ENCODE measurements at places on chromosomes 7 and 10.

- DNase-seq, result no peak
These were observed 8.7 kb downstream of the ZNF37A start for GRCh38 chr10:38102880-38103279.

DNA sequence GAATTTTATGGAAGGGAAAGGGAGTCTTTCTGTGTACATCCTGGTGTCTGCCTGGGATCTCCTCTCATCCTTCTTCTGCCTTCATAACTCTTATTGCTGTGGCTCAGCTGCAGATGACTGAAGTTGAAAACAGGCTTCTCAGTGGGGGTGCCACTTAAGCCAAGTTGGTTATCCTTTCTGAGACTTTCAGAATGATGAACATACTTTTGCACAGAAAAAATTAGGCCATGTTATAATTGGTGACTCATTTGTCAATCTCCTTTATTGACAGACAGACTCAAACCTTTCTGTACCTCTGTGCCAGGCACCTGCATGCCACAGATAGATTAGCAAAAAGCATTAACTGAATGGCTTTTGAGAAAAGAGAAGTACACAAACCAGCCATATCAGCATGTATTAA is 430.3 kb downstream of the SORCS1 start:
- no peak for DNase-seq

DNA sequence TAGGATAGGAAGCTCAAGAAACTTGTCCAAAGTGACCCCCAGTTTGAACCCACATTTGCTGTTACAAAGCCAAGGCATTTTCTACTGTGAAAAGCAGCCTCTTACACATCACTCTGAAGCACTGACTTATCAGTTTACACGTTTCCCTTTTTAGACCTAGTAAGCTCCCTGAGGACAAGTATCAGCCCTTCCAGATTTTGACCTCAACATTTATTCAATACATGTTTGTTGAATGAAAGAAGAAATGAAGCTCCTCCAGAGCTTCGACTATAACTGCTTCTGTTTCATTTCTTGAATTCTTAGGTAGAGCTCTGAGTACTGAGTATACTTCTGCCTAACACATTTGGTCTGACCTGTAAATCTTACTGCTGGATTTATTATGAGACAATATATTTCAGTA is 2.7 kb downstream of the WASL start:
- no peak for DNase-seq

DNA sequence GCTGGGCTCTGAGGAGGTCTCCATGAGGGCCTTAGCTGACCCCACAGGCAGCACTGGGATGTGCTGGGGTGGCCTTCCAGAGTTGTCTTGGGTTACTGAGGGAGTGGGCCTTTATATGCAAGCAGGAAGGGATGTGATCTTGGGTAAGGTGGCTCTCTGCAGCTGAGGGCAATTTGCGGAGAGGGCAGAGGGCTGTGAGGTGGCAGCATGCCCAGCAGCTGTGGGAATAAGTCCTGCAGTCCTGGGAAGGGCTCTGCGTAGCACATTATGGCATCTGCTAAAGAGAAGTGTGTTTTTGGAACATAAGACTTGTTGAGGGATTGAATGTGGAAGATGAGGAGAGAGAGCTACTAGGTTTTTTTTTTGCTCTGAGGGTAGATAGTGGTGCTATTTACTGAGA is 99.6 kb upstream of the KMT2E start:
- no peak for DNase-seq

DNA sequence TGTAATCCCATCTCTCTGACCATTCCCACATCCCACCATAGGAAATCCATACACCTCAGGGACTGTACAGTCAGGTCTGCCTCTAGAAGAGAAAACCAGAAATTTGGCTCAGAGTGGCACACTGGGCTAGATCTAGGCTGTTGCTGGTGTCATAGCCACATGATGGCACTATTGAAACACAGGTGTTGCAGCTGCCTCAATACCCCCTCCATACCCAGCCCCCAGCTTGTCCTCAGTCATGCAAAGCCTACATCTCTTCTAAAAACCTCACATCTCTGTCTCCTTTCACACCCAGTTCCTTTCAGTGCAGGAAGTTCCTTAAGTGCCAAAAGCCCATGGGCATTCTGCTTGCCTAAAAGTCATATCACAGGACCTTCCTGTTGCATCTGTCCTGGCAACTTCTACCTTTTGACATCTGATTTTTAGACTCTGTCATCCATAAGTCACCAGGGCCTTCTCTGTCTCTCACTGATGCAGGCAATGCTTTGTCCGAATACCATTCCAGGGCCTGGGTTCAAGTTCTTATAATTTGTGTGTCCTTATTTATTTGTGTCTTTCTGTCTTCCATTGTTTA is 27.0 kb upstream of the HIBADH start:
- no peak for DNase-seq

DNA sequence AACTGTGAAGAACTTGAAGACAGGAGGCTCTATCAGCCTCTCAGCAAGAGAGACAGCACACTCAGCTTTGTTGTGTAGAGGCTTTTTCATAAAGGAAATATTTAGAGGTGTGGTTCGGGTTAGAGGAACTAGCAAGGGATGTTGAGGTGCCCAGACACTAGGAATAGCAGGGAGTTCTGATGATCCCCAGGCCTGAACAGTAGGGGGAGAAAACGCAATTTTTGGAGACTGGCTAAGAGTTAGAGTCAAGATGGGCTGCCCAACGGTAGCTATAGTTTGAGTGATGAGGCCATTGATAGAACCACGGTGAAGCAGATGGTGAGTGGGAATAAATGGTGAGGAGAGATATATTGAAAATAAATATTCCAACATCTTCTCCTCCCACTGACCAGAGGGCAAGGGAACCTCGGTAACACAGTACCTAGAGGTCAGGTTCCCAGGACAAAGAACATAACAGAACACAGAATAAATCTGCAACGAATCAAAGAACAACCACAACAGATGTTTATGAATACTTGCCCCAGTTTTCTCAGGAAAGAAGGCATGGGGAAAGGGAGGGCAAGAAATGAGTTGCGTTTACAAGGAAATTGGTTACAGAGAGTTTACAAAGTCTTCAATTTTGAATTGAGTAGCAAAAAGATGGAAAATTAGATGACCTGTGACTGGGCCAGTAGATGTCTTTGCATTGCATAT is 24.2 kb upstream of the BPGM start:
- no peak for DNase-seq

DNA sequence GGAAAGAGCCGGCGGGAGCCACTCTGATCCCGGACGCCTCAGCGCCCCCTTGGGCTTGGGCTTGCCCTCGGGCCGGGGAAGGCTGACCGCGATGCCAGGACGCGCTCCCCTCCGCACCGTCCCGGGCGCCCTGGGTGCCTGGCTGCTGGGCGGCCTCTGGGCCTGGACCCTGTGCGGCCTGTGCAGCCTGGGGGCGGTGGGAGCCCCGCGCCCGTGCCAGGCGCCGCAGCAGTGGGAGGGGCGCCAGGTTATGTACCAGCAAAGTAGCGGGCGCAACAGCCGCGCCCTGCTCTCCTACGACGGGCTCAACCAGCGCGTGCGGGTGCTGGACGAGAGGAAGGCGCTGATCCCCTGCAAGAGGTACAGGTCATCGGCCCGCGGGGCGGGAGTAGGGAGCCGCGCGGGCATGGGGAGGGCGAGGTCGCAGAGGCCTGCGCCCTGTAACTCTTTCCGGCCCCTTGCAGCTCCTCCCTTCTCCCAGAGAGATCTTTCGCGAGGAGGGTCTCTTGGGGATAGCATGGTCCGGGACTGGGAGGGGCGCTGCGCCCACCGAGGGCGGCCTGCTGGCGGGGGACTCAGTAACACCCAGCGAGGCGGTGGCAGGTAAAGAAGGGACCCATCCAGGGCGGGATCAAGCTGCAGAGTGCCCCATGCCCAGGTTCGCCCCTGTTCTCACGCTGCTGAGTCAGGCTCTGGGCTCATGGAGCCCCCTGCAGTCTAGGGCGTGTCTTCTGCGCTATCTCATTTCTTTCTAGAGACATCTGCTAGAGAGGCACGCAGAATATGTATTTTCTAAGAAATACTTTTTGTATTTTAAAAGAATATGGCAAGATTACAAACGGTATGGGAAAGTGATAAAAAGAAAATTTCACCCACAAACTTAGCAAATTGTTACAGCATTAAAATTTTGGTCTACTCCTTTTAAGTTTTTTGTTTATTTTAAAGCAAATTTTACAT is 687 bp downstream of the EPDR1 start:
- DNase-seq, result no peak

DNA sequence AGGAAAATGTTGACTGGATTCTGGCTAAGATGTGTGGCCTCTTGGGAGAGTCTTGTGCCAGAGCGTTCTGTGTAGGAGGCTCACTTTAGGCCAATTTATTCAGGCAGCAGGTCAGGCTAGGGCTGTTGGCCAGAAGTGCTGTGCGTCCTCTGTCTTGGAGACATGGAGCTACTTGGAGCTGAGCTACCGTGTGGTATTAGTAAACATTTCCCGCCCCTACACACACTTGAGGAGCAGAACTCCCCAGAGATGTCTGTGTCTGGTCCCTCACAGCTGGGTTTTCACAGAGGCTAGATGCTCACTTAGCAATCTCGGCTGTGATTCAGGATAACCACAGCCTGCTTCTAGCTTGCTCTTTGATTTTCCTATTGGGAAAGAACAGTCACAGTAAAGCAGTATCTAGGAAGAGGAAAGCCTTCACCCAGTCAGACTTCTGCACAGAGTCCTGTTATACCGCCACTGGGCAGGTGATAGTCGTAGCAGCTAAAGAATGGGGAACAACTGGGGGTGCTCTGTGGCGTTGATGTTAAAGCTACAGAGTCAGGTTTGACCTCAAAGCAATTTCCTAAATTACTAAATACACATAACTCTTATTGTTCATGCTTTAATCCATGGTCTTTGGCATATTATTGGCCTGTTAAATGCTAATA is 86.7 kb downstream of the MDFIC start:
- DNase-seq, result no peak

DNA sequence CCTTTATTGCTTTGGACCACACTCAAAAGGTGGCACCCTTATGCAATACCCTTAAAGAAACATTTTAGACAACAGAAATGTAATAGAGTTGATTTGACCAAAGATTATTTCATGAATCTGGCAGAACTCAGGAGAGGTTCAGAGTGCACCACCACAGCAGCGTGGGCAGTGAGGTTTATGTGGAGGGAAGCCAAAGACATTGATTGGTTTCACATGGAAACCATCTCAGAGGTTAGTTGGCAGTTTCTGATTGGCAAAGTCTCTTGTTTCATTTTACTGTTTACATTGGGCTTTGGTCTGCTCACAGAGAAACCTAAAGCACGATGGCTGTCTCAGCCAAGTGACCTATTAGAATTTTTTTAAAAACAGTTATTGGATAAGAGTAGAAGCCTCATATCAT is 101.3 kb downstream of the SDHAF3 start:
- no peak for DNase-seq

DNA sequence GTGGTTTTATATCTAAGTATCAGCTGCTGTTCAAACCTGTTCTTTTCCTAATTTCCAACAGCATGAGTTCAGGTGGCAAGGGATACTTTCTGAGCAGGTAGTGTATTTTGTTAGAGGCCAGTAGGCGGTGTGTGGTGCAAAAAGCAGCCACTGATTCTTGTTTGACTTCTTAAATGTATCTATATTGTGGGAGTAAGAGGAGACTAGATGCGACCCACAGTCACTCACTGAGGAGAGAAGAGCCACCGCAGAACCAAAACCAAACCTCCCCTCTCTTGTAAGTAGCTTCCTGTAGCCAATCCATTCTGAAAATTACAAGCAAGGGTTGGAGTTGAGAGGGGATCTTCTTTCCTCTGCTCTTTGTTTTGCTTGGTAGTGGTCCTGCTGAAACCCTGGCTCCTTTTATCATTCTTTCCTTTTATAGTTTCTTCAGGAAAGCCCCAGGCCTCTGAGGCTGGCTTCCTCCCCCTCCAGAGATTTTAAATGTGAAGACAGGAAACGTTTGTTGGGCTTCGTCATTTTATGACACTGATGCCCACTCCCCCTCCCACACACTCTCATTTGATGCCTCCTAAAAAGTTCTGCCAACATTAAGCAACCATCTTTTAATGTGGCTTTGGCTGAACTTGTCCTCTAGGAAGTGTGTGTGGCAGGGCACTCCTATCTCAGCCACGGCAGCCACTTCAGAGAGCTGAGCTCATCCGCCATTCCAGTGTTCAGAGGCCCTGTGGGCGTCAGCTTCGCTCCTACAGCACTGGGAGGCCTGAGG is 566.0 kb downstream of the SUGCT start:
- no peak for DNase-seq
